GM23248 (cell line): ENCODE measurements at places on chromosomes 2 and 18. TPM values are rescaled to one million over a fixed set of nuclear protein-coding genes. Genes with fewer than 3 reads are reported as not detected.

NGEF gene
- polyA plus RNA-seq = 0.35 TPM in 1 of 2 replicates, not detected in the other

GRCh38 chr2:85584354-85584856 lies at the start of gene VAMP5:
TSS of gene VAMP5 (plus strand) at chr2:85584431. CDS start at chr2:85584491, 60 bp downstream.
- peak within 1 kb of the TSS; percentile 78 for H3K4me3 ChIP-seq
- no peaks in the 10 kb centered on the region for H3K36me3 ChIP-seq
- H3K27me3 ChIP-seq = no peaks in the 10 kb centered on the region
- DNase-seq = peak; percentile 68

GRCh38 chr2:73949802-73950201 lies 23.1 kb downstream of the DGUOK start:
- DNase-seq = no peak
- H3K4me3 ChIP-seq = no peak overlapping the region
- peaks cover 66% of the 10 kb centered on the region for H3K36me3 ChIP-seq
- H3K27ac ChIP-seq = no peak overlapping the region

CYP27C1 gene
- polyA plus RNA-seq = 0.70 and 0.73 TPM in 2 replicates

GRCh38 chr2:234378440-234378839 lies 118.4 kb downstream of the ARL4C start:
- H3K4me1 ChIP-seq = peaks cover 20% of the 10 kb centered on the region
- H3K4me3 ChIP-seq = peak overlapping the region; percentile 70
- peak; percentile 75 for DNase-seq
- H3K27me3 ChIP-seq = no peaks in the 10 kb centered on the region

DNA sequence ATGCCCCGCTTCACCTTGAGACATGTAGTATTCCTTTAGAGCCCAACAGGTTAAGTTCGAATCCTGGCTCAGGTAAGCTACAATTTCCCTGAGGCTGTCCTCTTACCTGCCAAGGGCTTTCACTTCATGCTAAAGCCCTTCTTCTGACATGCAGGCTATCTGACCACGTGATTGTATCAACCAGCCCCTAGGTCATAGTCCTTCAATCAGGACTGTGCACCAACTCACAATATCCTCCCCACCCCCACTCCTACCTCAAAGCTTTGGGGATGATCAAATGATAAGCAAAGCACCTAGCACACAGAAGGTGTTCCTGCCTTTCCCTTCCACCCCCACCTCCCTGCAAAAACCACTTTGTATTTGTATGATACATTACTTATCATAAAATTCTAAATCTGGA lies 78.9 kb downstream of the AAK1 start:
- H3K36me3 ChIP-seq = no peaks in the 10 kb centered on the region
- no peak overlapping the region for H3K4me3 ChIP-seq
- H3K27ac ChIP-seq = no peak overlapping the region
- peaks cover 45% of the 10 kb centered on the region for H3K4me1 ChIP-seq
- DNase-seq = no peak

KLHL29 gene
- 1.7 and 1.9 TPM in 2 replicates for polyA plus RNA-seq

ABHD1 gene
- not detected in 2 replicates for polyA plus RNA-seq

DNA sequence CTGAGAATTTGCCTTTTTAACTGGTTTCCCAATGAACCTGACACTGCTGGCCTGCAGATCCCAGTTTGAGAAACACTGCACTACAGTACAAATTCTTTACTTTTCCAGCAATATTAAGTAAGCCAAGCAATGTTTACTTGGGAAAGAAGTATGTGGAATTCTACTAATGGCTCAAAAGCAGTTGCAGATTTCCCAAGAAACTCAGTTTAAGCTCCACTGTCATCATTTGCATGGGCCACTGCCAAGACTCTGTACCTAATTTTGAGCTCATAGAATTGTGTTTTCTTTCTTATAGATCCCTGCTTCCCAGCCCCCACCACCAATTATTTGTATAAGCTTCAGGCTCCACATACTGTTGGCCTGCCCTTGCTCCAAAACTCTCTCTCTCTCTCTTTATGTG lies 676.1 kb downstream of the RNF144A start:
- no peak overlapping the region for H3K4me3 ChIP-seq
- no peaks in the 10 kb centered on the region for H3K27me3 ChIP-seq
- H3K36me3 ChIP-seq = no peaks in the 10 kb centered on the region
- peak; percentile 9 for DNase-seq
- no peak overlapping the region for H3K27ac ChIP-seq

DNA sequence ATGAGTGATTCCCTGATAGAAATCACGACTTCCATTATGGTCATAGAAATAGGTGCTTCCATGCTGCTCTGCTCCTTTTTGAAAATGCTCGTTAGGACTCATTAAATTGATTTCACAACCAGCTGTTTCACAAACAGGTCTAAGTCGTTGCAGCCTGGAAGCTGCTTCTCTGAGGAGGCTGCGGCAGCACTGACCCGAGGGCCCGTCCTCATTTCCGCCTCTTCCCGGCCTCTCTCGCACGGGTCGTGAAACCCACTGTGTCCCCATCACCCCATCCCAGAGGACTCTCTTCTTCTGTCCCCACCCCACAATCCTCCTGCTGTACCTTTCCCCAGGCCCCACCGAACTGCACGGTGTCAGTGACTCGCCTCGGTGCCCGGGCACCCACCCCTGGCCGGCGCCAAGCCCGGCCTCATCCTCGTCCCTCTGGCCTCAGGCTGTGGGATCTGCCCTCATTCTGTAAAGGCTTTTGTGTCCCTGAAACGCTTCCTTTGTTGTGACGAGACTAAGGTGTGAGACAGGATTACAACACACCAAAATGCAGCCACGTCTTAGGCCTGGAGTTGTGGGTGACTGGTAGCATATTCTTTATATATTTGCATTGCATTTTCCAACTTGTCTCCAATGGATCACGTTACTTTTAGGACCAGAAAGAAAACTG lies 112.7 kb upstream of the CTDP1 start:
- H3K4me3 ChIP-seq = no peak overlapping the region
- H3K36me3 ChIP-seq = no peaks in the 10 kb centered on the region
- H3K27me3 ChIP-seq = no peaks in the 10 kb centered on the region

DNA sequence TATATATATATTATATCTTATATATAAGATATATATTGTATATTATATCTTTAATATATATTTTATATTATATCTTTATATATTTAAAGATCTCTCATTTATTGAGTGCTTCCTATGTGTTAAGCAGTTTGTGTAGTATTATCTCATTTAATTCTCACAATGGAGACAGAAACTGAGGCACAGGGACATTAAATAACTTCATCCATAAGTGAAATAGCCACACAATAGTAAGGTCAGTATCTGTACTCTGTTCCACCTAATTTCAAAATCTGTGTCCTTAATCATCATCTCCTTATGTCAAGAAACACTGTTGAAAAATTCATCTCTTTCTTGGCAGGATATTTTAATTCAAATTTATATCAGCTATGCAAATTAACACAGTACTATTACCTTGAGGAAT lies 52.8 kb upstream of the CD302 start:
- H3K27ac ChIP-seq = no peak overlapping the region
- no peaks in the 10 kb centered on the region for H3K4me1 ChIP-seq
- no peaks in the 10 kb centered on the region for H3K36me3 ChIP-seq
- H3K4me3 ChIP-seq = no peak overlapping the region
- no peak for DNase-seq

ADCYAP1 gene
- polyA plus RNA-seq = not detected in 2 replicates

DNA sequence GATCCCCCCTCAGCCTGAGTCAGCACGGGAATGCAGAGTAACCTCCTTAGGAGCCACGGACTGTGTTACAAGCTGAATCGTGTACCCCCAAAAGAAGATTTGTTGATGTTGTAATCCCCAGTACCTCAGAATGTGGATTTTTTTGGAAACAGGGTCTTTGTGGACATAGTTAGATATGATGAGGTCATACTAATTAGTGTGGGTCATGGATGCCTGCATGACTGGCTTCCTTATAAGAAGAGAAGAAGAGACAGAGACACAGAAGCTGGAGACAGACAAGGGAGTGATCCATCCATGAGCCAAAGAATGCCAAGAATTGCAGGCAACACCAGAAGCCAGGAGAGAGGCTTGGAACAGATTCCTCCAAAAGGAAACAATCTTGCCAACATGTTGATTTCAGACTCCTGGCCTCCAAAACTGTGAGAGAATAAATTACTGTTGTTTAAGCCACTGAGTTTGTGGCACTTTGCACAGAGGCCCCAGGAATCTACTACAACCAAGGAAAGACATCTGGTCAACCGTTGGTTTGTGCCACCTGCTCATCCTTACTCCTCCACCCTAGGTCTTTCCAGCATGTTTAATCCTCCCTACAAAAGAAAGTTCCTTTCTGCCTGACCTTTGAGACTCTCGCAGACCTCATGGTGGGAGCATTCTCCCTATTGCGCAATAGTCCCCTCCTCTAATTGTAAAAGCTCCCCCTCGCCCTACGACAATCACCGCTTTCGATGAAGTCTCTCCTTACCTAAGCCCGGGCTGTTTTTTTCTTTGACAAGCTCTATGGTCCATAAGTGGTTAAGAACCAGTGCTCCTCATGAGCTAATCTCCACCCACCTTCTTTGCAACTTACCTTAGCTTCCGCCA lies 91.6 kb downstream of the DNER start:
- no peaks in the 10 kb centered on the region for H3K4me1 ChIP-seq
- H3K4me3 ChIP-seq = no peak overlapping the region
- H3K36me3 ChIP-seq = no peaks in the 10 kb centered on the region
- H3K27me3 ChIP-seq = no peaks in the 10 kb centered on the region

DNA sequence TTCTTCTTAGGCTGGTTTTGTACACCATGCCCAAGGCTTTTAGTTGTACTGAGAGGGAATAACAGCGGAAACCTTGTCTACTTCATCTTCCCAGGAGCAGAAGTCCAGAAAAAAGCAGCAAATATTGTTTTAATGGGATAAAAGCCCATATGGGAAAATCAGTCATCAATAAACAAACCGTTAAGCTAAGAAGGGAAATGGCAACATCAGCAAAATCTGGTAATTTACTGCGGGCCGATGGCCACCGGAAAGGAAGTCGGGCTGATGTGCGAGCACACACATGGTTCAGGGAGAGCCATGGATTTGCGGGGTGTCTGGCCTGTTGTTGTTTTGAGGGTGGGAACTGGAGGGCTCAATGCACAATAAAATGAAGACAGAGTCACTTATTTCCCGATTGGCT lies 300.7 kb upstream of the RAB6C start:
- no peaks in the 10 kb centered on the region for H3K4me1 ChIP-seq
- H3K4me3 ChIP-seq = no peak overlapping the region
- no peaks in the 10 kb centered on the region for H3K27me3 ChIP-seq
- H3K27ac ChIP-seq = no peak overlapping the region
- DNase-seq = no peak

DNA sequence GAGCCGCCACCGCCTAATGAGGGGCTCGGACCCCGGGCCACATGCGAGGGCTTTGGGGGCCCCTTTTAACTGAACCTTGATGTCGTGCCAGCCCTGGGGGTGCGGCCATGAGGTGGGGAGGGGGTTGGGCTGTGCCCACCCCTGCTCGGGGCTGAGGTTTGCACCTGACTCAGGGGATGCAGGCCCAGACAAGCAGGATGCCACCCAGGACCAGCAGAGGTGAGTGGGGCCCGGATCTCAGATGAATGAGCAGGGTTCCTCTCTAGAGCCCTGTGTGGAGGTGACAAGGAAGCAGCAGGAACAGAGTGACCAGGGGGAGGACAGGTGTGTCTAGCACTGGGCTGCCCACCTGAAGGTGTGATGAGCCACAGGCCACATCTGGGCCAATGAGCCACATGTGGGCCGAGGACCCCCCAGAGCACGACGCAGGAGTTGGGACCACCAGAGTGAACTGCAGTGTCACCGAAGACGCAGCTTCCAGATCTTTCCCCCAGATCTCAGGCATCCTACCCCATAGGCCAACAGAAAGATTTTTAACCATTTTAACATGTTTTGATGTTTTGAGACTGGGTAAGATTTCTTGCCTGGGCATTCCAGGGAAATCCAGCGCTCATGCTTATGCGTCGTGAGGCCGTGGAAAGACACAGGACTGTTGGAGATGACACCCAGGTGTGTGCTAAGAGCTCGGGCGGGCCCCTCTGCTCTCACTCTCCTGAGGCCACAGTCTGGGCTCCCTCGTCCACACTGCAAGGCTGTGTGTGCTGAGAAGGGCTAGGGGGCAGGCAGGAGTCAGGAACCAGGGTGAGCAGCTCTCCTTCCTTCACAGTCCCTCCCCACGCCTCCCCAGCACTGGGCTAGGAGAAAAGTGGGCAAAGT lies 73.6 kb downstream of the DDX1 start:
- no peak overlapping the region for H3K27ac ChIP-seq
- no peaks in the 10 kb centered on the region for H3K4me1 ChIP-seq
- no peaks in the 10 kb centered on the region; the same call in 1 of the 2 replicates for H3K27me3 ChIP-seq
- H3K36me3 ChIP-seq = no peaks in the 10 kb centered on the region

- DNase-seq = peak; percentile 17
- H3K4me1 ChIP-seq = peaks cover 44% of the 10 kb centered on the region
- H3K4me3 ChIP-seq = no peak overlapping the region
- no peaks in the 10 kb centered on the region for H3K36me3 ChIP-seq
- no peak overlapping the region for H3K27ac ChIP-seq
- H3K27me3 ChIP-seq = no peaks in the 10 kb centered on the region
Measured at GRCh38 chr2:18926631-18927524, 337.5 kb upstream of the NT5C1B start.

DNA sequence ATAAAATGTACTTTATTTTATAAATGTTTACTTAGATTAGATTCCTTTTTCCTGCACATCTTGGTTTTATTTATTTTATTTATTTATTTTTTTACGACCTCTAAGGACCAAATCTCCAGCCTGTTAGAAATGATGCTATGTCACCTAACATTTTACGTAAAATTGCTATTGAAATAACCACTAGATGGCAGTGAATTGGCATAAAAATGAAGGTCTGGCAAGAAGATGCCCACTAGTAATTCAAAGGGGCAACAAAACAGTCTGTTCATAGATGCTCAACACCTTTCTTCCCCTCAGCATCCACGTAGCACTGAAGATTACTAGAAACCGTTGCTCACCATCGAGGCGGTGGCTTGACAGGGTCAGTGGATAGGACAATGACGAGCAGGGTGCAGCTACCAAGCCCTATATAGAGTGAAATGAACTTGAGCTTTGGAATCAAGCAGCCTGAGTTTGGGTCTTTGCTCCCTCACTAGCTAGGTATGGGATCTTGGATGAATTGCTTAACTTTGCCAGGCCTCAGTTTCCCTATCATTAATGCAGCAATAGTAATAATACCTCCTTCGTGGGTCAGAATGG lies 128.7 kb upstream of the L3MBTL4 start:
- peaks cover 7% of the 10 kb centered on the region; the same call in 1 of the 2 replicates for H3K27me3 ChIP-seq
- no peak overlapping the region for H3K4me3 ChIP-seq
- no peak overlapping the region for H3K27ac ChIP-seq
- no peaks in the 10 kb centered on the region for H3K4me1 ChIP-seq
